ENCODE measurements at places on chromosomes 3 and 15.

- no peak for DNase-seq
Observed at GRCh38 chr3:5809586-5810246, 622.2 kb downstream of the EDEM1 start.

DNA sequence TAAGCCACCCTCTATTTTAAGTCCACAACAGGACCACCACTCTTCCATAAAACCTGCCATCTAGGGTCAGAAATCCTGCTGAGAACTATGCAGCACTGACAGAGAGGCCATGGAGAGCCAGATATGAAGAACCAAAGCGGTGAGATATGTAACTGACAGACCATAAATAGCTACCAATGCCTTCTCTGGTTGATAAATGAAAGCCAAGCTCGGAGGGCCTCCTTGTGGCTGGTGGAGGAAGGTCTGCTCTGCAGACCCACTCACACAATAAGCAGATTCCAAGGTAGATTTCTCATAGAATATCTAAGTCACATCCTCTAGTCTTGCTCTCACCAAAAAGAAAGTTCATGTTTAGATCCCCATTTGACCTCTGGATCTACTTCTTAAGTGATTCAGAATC is 38.9 kb downstream of the RYK start:
- DNase-seq = peak; percentile 6

- DNase-seq = no peak
Observed at GRCh38 chr15:99423186-99424130, 142.3 kb upstream of the MEF2A start.

DNA sequence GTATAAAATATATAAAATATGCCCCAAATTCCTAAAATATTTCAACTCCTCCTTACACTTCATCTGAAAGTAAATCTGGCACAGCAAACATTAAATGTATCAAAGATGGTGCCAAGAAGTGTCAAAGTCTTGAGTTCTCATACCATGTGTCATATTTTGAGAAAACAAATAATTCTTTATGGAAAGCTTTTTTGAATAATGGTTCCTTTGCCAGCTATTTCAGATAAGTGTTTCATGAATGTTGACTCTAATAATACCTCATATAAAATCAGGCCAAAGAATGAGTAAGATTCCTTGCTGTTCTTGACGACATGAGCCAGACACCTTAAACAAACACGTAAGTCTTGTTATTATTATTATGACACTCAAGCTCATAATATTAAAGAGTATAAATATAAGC is 30.3 kb upstream of the ZNF385D start:
- no peak for DNase-seq

- no peak for DNase-seq
Observed at GRCh38 chr3:70556056-70556455, 243.6 kb upstream of the MDFIC2 start.

- DNase-seq = peak; percentile 71
Observed at GRCh38 chr3:187739561-187740332, 5.5 kb downstream of the BCL6 start.

- DNase-seq = no peak
Observed at GRCh38 chr3:50358355-50358910, 888 bp downstream of the TMEM115 start.

GRCh38 chr15:65365229-65365628 is 12.6 kb downstream of the IGDCC3 start:
- no peak for DNase-seq

- no peak for DNase-seq
Observed at GRCh38 chr15:70133296-70133695, 35.6 kb upstream of the TLE3 start.

GRCh38 chr3:65778968-65779367 is 259.8 kb downstream of the MAGI1 start:
- DNase-seq = no peak

GRCh38 chr3:191330530-191331048 is 263 bp upstream of the UTS2B start:
- no peak for DNase-seq

GRCh38 chr15:100959066-100960050 is 40.2 kb downstream of the LRRK1 start:
- DNase-seq = no peak

- DNase-seq = no peak
Observed at GRCh38 chr15:47736143-47736786, 19.0 kb downstream of the SEMA6D start.

GRCh38 chr15:70605606-70606410 is 157.6 kb downstream of the UACA start:
- no peak for DNase-seq

DNA sequence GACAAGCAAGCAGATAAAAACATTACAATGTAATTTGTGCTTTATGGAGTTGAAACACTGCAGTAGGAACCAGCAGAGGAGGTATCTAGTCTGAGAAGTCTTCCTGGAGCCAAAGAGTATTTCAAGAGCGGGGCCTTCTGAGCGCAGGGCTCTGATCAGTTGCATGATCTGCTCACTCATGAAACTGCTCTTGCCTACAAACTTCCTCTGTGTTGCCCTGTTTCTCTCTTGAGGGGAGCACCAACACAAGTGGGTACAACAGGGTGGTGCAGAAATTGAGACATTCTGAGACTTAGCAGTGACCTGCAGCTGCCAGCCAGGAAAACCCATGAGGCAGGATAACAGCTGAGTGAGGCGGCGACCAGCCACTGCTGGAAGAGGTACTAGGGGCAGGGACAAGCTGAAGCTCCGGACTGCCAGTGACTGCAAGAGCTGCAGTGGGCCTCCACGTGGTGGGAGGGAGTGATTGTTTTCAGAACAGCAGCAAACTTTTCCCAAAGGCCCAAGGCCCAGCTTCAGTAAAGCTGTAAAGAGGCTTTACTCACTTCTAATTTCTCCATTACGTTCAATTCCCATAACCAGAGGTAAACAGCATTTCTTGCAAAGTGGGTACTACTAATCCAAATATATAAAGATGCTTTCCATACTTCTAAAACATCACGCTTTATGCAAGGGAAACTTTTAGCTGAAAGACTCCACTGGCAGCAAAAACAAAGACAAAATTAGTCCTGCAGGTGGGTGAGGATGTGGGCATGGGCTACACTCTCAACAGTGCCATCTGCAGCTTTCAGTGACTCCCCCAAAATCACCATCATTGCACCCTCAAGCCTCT is 69.0 kb upstream of the LPP start:
- no peak for DNase-seq

- no peak for DNase-seq
Observed at GRCh38 chr3:165464736-165465135, 268.6 kb upstream of the SLITRK3 start.

DNA sequence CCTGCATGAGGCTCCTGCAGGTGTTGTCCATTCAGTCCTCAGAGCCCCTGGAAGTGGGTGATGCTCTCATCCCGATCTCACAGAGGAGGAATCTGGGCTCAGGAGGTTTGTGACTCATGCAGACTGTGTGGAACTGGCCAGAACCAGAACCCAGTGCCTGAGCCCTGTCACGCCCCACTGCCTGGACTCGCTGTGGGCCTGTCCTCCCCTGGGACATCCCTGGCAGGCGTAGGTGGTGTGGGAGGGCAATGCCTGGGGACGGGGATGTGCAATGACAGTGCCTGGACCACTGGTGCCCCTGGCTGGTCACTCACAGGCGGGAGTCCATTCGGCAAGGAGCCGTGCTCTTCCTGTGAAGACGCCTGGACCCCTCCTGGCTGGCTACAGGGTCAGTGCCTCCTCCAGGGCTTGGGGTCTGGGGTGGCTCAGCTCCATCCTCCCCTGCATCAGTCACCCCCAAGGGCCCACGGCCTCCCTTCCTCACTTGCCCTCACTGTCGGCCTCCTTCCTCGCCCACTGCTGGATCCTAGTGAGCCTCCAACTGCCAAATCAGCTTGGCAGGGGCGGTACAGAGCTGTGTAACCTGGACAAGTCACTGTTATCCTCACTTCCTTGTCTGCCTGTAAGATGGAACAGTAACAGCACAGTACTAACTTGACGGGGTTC is 14.9 kb downstream of the PSTPIP1 start:
- no peak for DNase-seq

DNA sequence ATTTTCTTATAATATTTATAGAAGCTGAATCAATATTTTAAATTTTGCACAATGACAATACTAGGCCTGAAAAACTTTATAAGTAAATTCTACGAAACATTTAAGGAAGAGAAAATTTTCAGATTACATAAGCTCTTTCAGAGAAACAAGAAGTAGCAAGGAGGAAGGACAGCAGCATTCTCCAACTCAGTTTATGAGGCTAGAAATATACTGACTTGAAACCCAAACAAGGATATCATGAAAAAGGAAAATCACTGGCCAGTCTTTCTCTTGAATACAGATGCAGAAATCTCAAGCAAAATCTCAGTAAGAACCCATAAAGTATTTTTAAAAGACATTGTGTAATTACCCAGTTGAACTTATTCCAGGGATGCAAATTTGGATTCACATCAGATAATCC is 121.3 kb downstream of the STAC start:
- no peak for DNase-seq

GRCh38 chr3:193677734-193678133 is 84.7 kb downstream of the OPA1 start:
- no peak for DNase-seq

GRCh38 chr15:100115711-100116090 is 226.1 kb downstream of the ADAMTS17 start:
- no peak for DNase-seq

DNA sequence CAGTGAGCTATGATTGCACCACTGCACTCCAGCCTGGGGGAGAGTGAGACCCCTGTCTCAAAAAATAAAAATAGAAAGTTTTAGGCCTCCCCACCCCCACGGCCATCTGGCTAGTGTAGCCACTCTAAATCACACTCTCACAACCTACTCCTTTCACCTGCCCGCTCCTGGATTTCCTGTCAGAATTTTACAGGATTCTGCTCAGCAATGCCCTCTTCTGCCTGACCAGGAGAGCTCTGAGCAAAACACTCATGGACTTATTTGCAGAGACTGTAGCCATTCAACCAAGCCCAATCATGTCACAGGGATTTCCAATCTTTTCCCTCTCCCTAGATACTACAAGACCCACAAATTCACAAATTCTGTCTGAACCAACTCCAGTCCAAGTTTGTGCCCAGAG is 242.6 kb upstream of the TPRG1 start:
- DNase-seq = no peak

GRCh38 chr15:93477721-93478120 is 388.7 kb upstream of the RGMA start:
- no peak for DNase-seq

- DNase-seq = no peak
Observed at GRCh38 chr3:183332487-183332886, 79.4 kb downstream of the B3GNT5 start.

- no peak for DNase-seq
Observed at GRCh38 chr3:115758076-115758763, 134.9 kb downstream of the GAP43 start.

DNA sequence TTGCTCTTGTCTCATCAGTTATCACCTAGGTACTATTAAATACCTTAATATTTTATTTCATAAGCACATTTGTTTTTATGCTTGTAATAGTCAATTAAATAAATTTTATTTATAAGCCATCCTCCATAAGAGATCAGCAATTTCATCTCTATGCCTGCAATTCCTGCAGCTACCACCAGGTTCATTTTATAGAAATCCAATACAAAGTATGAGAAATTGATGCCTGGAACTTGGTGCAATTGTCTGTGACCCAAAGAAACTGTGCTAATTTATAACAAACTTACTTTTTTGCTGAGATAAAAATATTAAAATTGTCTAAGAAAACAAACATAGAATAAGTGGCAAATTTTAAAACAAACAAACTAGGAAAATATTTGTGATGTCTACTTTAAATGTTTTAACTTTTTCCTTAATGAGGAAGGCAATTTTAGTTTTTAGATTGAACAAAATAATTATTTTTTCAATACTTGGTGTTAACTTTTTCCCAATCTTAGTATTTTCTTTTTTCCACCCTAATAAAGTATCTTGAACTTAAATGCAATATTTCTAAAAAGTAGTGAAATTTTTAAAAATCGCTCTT is 1026.6 kb downstream of the ROBO1 start:
- DNase-seq = no peak

GRCh38 chr3:26196781-26197180 is 406.9 kb downstream of the OXSM start:
- no peak for DNase-seq

GRCh38 chr3:189659571-189659970 is 28.4 kb downstream of the TP63 start:
- no peak for DNase-seq

GRCh38 chr3:48130321-48130904 is 57.8 kb downstream of the CDC25A start:
- DNase-seq = no peak

DNA sequence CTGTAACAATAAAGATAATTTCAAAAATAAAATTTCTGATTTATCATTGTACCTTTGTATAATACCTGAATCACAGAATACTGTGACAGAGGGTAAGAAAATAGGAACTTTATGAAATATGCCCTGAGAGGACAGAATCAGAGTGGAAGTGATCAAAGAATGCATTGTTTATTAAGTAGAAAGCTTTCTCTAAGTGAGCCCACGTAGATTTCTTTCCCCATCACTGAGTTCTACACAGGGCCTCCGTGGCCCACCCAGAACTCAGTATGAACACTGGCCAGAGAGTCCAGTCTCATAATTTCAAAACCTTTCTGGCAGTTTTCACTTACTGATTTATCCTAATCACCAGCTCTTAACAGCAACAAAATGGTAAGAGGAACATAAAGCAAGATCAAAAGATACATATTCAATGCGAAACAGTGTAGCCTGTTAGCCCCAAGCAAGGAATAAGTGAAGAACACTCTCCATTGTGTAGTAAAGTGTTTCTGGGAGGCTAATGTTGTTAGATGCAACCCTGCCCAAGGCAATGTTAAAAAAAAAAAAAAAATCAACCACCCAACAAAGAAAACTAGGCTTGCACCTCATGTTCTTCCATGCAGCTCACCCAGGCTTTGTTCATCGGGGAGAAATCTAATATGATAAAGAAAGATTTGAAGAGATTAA is 341.3 kb downstream of the LSAMP start:
- DNase-seq = no peak

DNA sequence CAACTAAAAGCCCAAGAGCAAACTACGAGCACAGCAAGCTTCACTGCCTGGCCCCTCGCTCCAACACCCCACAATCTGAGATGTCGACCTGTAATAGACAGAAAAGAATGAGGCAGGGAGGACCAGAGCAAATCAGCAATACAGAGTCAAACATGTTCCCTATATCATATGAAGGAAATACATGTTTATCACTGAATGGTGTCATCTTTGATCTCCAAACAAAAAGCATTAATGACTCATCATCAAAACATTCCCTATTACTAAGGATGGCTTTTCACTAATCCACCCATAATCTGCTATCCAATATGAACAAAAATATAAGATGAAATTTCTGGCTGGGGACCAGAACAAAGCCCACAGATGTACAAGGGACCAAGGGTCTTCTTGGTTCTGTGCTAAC is 34.7 kb downstream of the MYO5A start:
- DNase-seq = no peak
